ENCODE measurements at places on chromosomes 2 and 18. TPM values are rescaled to one million over a fixed set of nuclear protein-coding genes. Genes with fewer than 3 reads are reported as not detected.
A peak's percentile ranks its signal among the peaks of the same experiment; 100 is the strongest.

GRCh38 chr18:9643549-9643948 is 29.2 kb upstream of the PPP4R1 start:
- no peaks in the 10 kb centered on the region for H3K36me3 ChIP-seq
- H3K4me3 ChIP-seq, result no peak overlapping the region
- no peaks in the 10 kb centered on the region for H3K4me1 ChIP-seq
- peaks cover 2% of the 10 kb centered on the region for H3K27me3 ChIP-seq
- DNase-seq, result no peak
- H3K27ac ChIP-seq, result peak overlapping the region; percentile 90

DNA sequence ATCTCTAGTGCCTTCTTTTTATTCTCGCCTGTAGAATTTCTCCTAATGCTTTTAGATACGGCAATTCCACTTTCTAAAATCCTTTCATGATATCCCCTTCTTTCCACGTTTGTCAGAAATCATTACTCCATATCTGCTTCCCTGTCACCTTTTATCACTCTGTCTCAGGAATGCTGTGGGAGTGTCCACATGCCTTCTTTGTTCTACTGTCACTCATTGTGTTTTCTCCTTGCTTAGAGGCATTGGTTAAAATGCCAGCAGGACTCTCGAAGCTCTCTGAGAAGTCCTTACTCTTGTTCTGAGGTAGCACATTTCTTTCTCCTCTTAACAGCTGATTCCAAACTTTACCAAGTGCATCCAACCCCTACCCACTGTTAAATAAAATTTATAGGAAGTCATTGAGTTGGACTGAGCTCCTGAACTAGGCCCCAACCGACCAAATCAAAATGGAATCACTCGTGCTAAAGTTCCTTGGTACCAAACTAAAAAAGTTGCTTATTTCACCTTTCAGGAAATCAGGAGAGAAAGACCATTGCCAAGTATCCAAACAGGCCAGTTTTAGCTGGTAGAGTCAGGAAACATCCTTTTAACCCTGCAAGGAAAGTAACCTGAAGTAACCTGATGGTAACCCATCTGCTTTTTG is 10.6 kb upstream of the GALNT5 start:
- H3K27ac ChIP-seq, result no peak overlapping the region
- no peak for DNase-seq
- H3K27me3 ChIP-seq, result peaks cover 1% of the 10 kb centered on the region

DNA sequence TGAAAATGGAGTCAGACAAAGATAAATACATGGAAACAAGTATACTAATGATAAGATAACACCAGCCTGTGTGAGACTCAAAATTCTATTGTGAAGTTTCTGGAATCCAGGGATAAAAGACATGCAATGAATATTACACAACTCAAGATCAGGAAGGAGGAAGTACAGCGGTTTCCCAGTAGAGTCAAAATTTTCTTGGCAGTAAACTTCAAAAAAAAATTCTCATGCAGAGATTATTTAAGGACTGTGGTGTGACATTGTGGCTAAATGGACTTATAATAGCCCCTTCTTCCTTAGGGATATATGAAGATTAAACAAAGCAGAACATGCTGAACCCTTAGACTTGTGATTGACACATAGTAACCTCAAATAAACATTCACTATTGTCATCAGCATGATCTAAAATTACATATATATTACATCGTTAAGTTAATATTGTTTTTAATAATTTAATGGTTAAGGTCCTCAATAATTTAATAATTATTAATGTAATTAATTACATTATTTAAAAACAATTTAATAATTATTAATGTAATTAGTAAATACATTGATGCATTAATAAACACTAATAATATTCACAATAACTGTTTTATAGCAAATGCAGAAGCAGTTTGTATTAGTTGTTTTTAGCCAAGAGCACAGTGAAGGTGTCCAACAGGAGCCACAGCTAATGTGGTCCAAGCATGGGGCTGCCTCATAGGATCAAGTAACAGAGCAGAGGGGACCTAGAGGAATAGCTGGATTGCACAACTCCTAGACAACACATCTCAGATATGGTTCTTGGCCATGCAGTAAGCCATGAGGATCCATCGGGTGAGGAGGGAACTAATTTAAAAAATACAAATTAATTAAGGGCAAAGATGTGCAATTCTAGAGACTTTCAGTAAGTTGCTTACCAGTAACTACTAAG is 77.3 kb downstream of the POLE4 start:
- no peaks in the 10 kb centered on the region for H3K36me3 ChIP-seq
- H3K4me1 ChIP-seq, result peaks cover 6% of the 10 kb centered on the region
- no peak for DNase-seq

DNA sequence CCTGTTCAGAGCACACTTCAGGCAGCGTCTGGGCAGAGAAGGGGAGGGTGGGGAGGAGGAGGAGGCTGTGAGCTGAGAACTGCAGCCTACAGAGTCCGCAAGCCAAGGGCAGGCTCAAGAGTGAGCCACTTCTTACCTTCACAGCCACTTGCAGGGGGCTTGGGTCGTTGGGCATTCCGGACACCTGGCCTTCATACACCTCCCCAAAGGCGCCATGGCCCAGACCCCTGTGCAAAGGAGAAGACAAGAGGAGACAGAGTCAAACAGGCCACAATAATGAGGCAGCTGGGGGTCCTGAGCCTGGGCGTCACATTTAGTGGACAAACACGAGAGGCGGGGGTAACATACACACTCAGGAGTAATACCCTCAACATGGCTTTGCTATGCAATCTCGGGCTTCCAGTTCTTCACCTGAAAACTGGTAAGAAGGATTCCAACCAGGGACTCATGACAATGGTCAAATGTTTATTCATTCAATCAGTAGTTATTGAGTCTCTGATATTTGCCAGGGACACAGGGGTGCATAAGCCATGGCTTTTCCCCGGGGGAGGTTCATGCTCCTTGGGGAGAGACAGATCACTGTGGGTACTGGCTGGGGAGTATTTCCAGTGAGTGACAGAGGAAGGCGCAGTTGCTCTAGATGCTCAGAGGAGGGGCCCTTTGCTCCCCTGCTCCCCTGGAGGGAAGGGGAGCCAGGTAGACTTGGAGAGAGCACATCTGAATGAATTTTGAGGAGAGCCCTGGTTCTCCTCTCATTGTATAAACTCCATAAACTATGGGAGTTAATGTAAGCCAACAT is 107.4 kb downstream of the CLIP4 start:
- H3K27me3 ChIP-seq, result peaks cover 15% of the 10 kb centered on the region
- no peak overlapping the region for H3K27ac ChIP-seq
- H3K36me3 ChIP-seq, result peaks cover 3% of the 10 kb centered on the region
- no peaks in the 10 kb centered on the region for H3K4me1 ChIP-seq
- DNase-seq, result no peak
- no peak overlapping the region for H3K4me3 ChIP-seq

DNA sequence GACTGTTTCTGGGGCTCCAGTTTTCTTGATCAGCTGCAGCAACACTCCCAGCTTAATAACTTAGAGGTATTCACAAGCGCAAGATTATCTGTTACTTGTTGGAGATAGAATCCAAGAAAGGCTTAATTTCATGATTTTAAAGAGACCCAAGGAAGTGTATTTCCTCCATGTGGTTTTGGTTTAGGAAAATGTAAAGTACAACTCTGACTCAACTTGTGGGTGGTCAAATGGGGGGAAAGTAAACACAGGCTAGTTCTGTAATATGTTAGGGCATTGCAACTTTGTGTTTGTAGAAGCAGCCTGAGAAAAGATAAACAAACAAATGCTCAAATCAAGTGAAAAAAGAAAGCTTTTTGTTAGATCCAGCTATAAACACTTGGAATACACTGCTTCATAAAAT is 90.1 kb upstream of the COL3A1 start:
- no peak overlapping the region for H3K4me3 ChIP-seq
- no peaks in the 10 kb centered on the region for H3K27me3 ChIP-seq
- no peak overlapping the region for H3K27ac ChIP-seq

- no peak overlapping the region for H3K27ac ChIP-seq
- no peak overlapping the region for H3K4me3 ChIP-seq
- no peak for DNase-seq
- peaks cover 63% of the 10 kb centered on the region for H3K4me1 ChIP-seq
- peaks cover 15% of the 10 kb centered on the region for H3K36me3 ChIP-seq
Measured at GRCh38 chr2:105798595-105798994, 53.9 kb downstream of the NCK2 start.

- no peak overlapping the region for H3K27ac ChIP-seq
- H3K4me1 ChIP-seq, result peaks cover 4% of the 10 kb centered on the region
- DNase-seq, result peak; percentile 17
- no peak overlapping the region for H3K4me3 ChIP-seq
Measured at GRCh38 chr2:114543236-114543766, 100.9 kb downstream of the DPP10 start.

GRCh38 chr2:216495656-216496055 is 3.0 kb upstream of the RPL37A start:
- peaks cover 3% of the 10 kb centered on the region for H3K27me3 ChIP-seq
- H3K27ac ChIP-seq, result no peak overlapping the region
- H3K4me3 ChIP-seq, result no peak overlapping the region
- peaks cover 9% of the 10 kb centered on the region for H3K36me3 ChIP-seq

- no peak overlapping the region for H3K27ac ChIP-seq
- no peak overlapping the region for H3K4me3 ChIP-seq
- no peak for DNase-seq
- no peaks in the 10 kb centered on the region for H3K4me1 ChIP-seq
- no peaks in the 10 kb centered on the region for H3K27me3 ChIP-seq
- no peaks in the 10 kb centered on the region for H3K36me3 ChIP-seq
Measured at GRCh38 chr2:178913049-178913441, 105.8 kb upstream of the TTN start.

- no peak overlapping the region for H3K4me3 ChIP-seq
- H3K4me1 ChIP-seq, result no peaks in the 10 kb centered on the region
- no peaks in the 10 kb centered on the region for H3K27me3 ChIP-seq
- peak overlapping the region; percentile 21 for H3K27ac ChIP-seq
- DNase-seq, result no peak
- no peaks in the 10 kb centered on the region for H3K36me3 ChIP-seq
Measured at GRCh38 chr18:52596748-52597435, 256.9 kb downstream of the DCC start.

- DNase-seq, result no peak
- H3K4me3 ChIP-seq, result no peak overlapping the region
- H3K27ac ChIP-seq, result no peak overlapping the region
- H3K36me3 ChIP-seq, result peaks cover 8% of the 10 kb centered on the region
Measured at GRCh38 chr18:80178935-80179818, 68.1 kb downstream of the PARD6G start.

DNA sequence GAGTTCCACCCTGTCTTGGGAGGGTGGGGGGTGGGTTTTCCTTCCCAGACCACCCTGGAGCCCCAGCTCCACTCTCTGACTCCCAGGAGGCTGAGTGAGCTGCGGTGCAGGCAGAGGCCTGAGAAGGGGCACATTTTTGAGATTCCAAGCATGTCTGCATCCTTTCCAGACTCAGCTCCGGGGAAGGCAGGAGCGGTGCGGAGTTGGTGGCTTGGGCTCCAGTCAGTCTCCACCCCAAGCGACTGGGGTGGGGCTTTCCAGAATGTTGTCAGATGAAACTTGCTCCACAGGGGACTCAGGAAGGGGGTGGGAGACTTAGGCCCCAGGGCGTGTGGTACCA is 44.2 kb upstream of the HS6ST1 start:
- H3K36me3 ChIP-seq, result peaks cover 4% of the 10 kb centered on the region
- DNase-seq, result no peak
- peaks cover 20% of the 10 kb centered on the region for H3K4me1 ChIP-seq
- no peak overlapping the region for H3K4me3 ChIP-seq
- no peak overlapping the region for H3K27ac ChIP-seq

DNA sequence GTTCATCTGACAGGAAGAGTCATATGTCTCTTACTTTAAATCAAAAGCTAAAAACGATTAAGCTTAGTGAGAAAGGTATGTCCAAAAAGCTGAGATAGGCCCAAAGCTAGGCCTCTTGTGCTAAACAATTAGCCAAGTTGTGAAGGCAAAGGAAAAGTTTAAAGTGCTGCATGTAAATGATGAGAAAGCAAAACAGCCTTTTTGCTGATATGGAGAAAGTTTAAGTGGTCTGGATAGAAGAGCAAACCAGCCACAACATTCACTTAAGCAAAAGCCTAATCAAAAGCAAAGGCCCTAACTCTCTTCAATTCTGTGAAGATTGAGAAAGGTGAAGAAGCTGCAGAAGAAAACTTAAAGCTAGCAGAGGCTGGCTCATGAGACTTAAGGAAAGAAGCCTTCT is 511.3 kb upstream of the FAM98A start:
- H3K36me3 ChIP-seq, result no peaks in the 10 kb centered on the region
- no peak overlapping the region for H3K27ac ChIP-seq
- H3K27me3 ChIP-seq, result no peaks in the 10 kb centered on the region
- DNase-seq, result no peak
- no peaks in the 10 kb centered on the region for H3K4me1 ChIP-seq
- no peak overlapping the region for H3K4me3 ChIP-seq

- H3K4me3 ChIP-seq, result no peak overlapping the region
- peaks cover 3% of the 10 kb centered on the region for H3K36me3 ChIP-seq
- peaks cover 3% of the 10 kb centered on the region for H3K27me3 ChIP-seq
- H3K27ac ChIP-seq, result no peak overlapping the region
Measured at GRCh38 chr2:47094511-47095142, 60.5 kb downstream of the STPG4 start.

GRCh38 chr2:136006658-136007057 is 21.2 kb upstream of the DARS1 start:
- H3K4me3 ChIP-seq, result no peak overlapping the region
- H3K4me1 ChIP-seq, result peaks cover 46% of the 10 kb centered on the region
- H3K36me3 ChIP-seq, result no peaks in the 10 kb centered on the region
- no peaks in the 10 kb centered on the region for H3K27me3 ChIP-seq
- no peak overlapping the region for H3K27ac ChIP-seq

GRCh38 chr2:22701561-22702160 is 683.3 kb upstream of the KLHL29 start:
- H3K4me3 ChIP-seq, result no peak overlapping the region
- H3K36me3 ChIP-seq, result no peaks in the 10 kb centered on the region
- no peaks in the 10 kb centered on the region for H3K27me3 ChIP-seq
- DNase-seq, result no peak

DNA sequence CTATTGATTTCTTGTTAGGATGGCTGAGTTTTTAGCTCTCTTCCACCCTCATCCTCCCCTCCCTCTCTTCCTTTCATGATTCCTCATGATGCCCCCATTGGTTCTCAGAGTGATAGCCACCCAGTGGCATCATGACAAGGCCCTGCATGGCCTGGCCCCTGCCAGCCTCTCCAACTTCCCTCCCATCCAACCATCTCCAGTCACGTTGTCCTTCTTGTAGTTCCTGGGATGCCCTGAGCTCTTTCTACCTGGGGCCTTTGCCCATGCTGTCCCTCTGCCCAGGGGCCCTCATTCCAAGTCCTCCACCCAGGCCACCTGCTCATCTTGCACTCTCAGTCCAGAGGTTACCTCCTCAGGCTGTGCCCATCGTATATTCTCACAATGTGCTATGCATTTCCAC is 247.5 kb downstream of the TFCP2L1 start:
- H3K27ac ChIP-seq, result no peak overlapping the region
- H3K27me3 ChIP-seq, result no peaks in the 10 kb centered on the region
- H3K4me1 ChIP-seq, result no peaks in the 10 kb centered on the region
- no peaks in the 10 kb centered on the region for H3K36me3 ChIP-seq
- no peak for DNase-seq

The NEU2 gene
- not detected for total RNA-seq

The LINC00305 gene
- 16.4 TPM for total RNA-seq

The STEAP3 gene
- 17.9 TPM for total RNA-seq

The ERICH2 gene
- 1.6 TPM for total RNA-seq

The NT5C1B gene
- not detected for total RNA-seq

The CFAP65 gene
- total RNA-seq, result 0.59 TPM

The SLC38A11 gene
- total RNA-seq, result not detected

The LPIN1 gene
- 16.4 TPM for total RNA-seq

The NYAP2 gene
- total RNA-seq, result not detected

The SERPINB3 gene
- total RNA-seq, result not detected

The SMARCAL1 gene
- 39.1 TPM for total RNA-seq

The HDAC4 gene
- 26.0 TPM for total RNA-seq

The ABCG5 gene
- not detected for total RNA-seq

The KCNE4 gene
- total RNA-seq, result 0.46 TPM

Data from endothelial cell (in vitro differentiated cells).